ENCODE measurements at places on chromosomes 4 and X. TPM values are rescaled to one million over a fixed set of nuclear protein-coding genes. Genes with fewer than 3 reads are reported as not detected.

UGT8 gene
- 0.32 TPM for total RNA-seq

GRCh38 chr4:156102411-156102810 lies 148.7 kb upstream of the CTSO start:
- DNase-seq: no peak

DNA sequence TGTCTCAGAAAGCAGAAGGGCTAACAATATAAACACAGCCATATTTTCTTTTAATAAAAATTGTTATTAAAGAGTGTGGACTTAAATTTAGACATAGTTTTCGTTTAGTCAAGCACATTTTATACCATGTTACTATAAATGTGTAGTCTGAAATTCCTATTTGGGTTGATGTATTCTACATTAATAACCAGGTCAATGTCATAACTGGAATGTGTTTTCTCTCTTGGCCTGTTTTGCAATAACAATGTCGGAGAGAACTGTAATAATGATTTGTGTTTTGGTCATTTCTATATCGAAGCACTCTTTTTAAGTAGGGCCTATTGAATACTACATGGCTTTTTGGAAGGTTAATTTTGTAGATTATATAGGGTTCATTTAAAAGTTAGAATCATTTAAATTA lies 5.5 kb downstream of the USO1 start:
- no peak for DNase-seq

DNA sequence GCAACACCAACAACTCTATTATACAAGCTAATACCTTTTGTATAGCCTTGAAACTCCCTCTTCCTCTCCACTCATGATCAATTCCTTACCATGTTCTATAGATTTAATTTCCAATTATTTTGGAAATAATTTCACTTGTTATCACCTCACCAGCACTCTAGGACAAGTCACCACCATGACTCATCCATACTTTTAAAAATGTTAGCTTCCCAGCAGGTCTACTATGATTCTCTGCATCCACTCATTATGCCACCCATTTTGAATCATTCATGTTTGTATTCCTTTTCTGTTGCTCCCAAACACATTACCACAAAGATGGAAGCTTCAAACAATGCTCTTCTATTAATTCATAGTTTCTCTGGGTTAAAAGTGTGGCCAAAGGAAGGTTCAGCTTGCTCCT lies 469.6 kb downstream of the PDGFC start:
- no peak for DNase-seq

DNA sequence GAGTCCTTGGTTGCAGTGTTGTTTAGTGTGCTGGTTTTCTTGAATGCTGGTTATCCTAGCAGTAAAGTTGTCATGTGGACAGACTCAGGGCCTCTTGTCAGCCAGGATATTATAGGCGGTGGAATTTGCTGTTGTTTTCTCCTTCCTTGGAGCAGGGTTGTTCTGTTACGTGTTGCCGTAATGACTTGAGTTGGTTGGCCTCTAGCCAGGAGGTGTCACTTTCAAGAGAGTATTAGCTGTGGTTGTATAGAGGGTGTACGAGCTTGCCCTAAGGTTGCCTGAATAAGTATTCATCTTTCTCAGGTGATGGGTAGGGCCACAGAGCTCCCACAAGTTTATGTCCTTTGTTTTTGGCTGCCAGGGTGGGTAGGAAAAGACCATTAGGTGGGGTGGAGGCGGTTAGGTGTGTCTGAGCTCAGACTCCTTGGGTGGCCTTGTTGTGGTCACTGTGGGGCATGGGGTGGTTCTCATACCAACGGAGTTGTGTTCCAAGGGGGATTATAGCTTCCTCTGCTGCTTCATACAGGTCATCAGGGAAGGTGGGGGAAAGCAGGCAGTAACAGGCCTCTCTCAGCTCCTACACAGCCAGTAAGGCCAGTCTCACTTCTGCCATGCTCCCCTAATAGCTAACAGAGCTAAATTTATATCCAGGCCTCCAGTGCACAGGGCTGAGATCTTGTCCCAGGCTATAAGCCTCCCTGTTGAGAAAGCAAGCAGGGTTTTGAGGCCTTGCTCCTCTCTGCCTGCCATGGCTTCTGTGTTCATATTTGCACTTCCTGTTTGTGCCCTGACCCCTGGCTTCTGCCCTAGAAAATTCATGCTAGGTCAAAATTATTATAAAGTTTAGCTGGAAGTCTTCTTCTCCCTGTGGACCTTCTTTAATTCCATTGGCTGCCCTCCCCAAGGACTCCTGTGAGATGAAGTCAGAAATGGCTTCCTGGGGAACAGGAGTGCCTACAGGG lies 594.7 kb downstream of the RAPGEF2 start:
- DNase-seq: no peak

DNA sequence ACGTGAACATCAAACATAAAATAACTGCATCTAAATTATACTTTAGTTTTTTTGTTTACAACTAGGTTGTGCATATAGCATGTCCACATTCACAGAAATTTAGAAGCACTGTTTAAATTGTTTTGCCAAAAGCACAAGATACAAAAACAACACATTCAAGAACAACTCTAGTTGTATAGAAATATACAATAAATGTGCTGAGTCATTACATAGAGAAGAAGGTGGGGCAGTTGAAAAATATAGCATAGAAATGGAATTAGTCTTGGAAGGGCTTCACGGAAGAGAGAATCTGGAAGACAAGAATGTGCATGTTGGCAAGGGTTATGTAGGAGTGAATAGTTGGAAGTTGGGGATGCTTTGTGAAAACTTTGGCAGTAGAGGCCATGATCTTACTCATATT lies 239.0 kb upstream of the GLRA2 start:
- DNase-seq: no peak

DNA sequence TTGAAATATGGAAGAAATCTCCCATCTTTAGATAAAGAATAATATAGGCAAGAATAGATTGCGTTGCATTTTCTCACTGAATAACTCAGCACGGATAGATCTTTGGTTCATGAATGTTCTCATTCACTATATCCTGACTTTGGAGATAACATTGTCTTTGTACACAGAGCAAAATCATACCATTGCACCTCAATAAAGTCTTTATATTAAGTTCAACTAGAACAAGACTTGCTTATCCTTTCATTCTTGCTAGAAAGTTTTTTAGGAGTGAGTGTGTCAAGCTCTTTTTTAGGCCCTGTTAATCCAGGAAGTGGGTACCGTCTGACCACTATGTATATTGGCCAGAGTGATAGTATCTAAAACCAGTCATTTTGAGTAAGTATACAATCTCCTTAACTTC lies 658.7 kb downstream of the FSTL5 start:
- DNase-seq: no peak

DNA sequence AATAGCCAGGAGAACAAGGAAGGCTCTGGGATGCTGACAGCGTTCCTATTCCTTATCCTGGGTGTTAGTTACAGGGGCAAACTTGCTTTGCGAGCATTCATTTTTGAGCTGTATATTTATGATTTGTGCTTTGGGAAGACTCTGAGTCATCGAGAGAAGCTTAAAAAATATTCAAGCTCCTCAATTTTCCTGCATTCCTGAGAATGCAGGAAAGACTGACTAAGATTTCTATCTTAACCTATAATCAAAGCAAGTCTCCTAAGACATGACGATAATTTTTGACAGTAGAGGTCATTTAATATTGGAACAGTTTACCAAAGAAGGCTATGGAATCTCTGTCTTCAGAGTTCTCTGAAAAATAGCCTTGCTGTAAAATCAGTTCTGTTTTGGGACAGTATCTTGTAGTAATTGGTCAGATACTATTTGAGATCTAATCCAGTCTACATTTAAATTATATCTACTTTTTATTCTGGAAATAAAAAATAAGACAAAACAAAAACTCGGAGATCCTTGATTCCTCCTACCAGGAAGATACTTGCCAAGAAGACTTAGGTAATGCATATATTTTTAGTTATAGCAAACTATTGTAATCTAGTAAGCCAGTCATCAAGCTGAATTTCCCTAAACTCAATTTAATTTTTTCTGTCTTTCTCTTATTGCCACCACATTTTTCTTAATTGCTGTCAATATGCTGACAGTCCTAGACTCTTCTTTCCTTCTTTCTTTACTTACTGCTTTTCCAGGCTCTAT lies 31.7 kb downstream of the BBS12 start:
- no peak for DNase-seq

Data from cardiac septum (tissue), 1 donor.